ENCODE measurements at places on chromosomes 16 and 17. TPM values are rescaled to one million over a fixed set of nuclear protein-coding genes. Genes with fewer than 3 reads are reported as not detected.

- DNase-seq: no peak
Measured at GRCh38 chr16:58882292-58882691, 148.2 kb upstream of the GOT2 start.

Gene CDH15
- total RNA-seq: 0.17 TPM

GRCh38 chr17:60094754-60095153 is 16.0 kb upstream of the HEATR6 start:
- no peak for DNase-seq

- peak; percentile 62 for DNase-seq
Measured at GRCh38 chr17:11551442-11551841, 46.8 kb upstream of the DNAH9 start.

Gene SLC12A3
- total RNA-seq: not detected

Gene SUPT4H1
- total RNA-seq: 47.0 TPM

Gene TMEM114
- not detected for total RNA-seq

GRCh38 chr17:28944862-28945741 is 6.2 kb downstream of the PHF12 start:
- DNase-seq: no peak

DNA sequence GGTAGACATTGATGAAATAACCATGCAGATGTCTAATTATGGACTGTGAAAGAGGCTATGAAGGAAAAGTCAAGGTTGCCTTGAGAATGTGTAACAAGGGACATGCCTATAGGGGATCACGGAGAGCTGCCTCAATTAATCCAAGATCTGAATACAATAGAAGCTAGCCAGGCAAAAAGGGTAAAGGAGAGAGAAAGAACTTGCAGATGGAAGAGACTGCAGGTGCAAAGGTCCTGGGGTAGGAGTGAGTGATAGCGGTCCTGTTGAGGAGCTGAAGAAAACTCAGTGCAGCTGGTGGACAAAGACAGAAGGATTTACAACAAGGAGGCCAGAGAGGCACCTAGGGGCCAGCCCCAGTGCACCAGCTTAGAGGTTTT is 15.9 kb upstream of the TNS4 start:
- DNase-seq: no peak

- DNase-seq: no peak
Measured at GRCh38 chr16:17526956-17527937, 56.5 kb upstream of the XYLT1 start.

Gene ZP2
- total RNA-seq: not detected

Gene HELZ
- total RNA-seq: 62.3 TPM

DNA sequence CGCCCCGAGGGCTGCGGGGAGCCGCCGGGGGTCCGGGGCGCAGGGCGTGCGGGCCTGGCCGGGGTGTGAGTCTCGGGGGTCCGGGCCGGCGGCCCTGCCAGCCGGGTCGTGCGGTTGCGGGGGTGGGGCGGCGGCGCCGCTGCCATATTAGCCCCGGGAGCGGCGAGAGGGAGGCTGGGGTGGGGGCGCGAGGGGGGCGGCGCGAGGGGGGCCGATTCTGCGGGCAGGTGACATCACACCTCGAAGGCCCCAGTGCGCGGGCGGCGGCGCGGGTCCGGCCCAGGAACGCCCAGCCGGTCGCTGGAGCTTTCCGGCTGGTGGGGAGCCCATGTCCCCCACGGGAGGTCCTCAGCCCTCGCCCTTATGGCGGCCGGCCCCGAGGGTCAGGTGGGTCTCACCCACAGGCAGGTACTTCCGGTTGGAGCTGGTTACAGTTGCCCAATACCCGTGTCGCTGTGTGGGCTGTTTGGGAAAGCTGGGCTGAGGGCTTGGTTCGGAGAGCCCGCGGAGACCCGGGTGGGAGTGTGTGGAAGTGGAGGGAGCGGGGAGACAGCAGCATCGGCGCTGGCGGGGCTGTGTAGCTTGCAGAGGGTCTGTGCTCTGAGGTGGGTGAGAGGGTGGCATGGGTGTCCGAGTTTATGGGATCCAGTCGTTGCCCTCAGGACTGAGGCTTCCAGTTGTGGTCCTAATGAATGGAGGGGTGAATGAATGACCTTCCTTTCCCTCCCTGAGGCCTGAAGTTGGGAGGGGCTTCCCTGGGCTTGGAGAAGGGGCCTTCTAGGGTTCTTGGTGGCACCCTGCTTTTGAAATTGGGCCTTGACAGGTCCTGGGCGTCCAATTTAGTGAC is 804 bp downstream of the ATP6V0C start:
- DNase-seq: no peak

DNA sequence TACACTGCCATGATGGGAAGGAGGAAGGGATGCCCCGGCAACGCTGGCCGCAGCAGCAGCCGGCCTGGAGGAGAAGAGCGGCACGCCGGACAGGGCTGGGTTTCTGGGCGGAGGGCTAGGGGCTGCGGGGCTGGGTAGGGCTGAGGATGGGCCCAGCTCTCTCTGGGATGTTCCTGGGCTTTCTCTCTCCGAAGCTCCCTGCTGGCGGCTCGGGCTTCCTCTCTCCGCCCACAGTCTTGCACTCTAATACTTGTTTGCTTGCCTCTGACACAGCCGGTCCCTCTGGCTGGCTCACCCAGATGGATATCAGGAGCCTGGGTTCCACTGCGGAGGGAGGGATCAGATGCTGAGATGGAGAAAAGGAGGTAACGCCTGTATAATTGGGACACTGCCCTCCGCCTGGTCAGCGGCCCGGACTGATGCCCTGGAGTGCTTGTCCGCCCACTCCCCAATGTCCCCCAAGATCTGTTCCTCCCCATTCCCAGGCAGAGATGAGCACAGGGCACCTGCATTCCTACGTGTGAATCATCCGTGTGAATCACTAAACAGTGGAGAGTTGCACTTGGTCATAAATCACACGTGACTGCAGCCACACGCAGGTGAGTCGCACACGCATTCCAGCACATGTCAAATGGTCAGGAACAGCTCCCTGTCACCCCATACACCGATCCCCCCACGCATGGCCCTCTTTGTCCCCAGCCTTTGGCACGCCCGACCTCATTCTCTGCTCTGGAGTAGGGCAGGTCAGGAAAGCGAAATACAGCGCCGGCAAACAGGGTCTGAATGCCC is at the start of gene ALOXE3:
TSS of gene ALOXE3 (minus strand) at position 535 of the 789 bp plus-strand sequence. CDS start at position 11, 524 bp downstream.
- no peak for DNase-seq

DNA sequence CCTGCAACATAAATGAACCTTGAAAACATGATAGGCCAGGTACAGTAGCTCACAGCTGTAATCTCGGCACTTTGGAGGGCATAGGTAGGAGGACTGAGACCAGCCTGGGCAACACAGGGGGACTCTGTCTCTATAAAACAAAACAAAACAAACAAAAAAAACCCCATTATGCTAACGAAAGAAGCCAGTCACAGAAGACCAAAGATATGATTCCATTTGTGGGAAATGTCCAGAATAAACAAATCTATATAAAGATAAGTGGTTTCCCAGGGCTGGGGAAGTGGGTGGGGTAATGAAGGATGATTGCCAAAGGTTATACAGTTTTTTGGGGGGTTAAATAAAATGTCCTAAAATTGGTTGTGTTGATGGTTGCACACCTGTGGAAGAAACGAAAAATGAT is 36.5 kb upstream of the SIAH1 start:
- no peak for DNase-seq

GRCh38 chr16:27461483-27462171 is 59.7 kb downstream of the IL21R start:
- no peak for DNase-seq

Gene STAT3
- 185 TPM for total RNA-seq

- no peak for DNase-seq
Measured at GRCh38 chr16:10876799-10877341, at the start of gene CIITA. TSS of gene CIITA (plus strand) at chr16:10877202. CDS start at chr16:10877331, 129 bp downstream.

DNA sequence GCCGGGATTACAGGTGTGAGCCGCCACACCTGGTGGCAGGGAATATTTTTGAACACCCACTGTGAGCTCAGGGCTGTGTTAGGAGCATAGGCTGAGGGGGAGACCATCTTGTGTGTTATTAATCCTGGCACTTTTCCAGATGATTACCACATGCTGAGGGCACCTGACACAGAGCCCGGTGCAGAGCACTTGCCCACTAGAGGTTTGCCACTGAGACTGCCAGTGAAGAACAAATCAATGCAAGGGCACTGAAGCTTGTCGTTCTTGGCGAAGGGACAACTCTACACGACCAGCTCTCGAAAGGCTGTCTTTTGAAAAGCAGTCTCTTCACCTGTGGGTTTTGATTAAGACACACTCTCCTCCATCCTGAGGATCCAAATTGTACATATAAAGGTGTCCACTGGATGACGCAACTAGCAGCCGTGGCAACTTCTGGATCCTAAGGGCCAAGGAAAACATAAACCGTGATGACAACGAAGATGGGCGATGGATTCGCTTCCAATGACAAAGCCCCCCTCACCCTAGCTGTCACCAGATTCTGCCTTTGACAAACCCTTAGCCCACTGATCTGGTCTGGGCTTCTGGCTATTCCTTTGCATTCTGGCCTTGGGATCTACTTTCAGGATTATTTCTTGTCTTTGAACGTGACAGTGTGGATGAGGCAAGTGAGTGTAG is 28.7 kb downstream of the WIPI1 start:
- no peak for DNase-seq

Gene KRTAP2-3
- not detected for total RNA-seq

DNA sequence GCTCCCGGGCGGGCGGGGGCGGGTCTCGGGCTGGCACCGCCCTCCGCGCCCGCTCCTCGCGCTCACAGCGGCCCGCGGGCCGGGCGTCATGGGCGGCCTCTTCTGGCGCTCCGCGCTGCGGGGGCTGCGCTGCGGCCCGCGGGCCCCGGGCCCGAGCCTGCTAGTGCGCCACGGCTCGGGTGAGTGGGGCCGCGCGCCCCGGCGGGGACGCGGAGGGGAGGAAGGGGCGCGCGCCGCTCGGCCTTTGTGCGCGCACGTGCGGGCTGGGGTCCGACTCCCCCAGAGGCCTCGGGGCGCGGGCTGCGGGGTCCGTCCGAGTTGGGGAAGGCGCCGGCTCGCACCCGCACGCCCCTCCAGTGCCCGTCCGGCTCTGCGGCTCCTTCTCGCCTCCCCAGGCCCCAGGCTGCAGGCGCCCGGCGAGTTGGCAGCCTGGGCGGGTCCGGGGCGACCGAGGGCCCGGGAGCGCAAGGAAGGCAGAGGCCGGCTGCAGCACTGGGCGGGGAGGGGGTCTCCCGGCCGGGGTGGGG is at the start of gene NME4:
TSS of gene NME4 (plus strand) at position 65 of the 527 bp plus-strand sequence. CDS start at position 89, 24 bp downstream.
- no peak for DNase-seq

DNA sequence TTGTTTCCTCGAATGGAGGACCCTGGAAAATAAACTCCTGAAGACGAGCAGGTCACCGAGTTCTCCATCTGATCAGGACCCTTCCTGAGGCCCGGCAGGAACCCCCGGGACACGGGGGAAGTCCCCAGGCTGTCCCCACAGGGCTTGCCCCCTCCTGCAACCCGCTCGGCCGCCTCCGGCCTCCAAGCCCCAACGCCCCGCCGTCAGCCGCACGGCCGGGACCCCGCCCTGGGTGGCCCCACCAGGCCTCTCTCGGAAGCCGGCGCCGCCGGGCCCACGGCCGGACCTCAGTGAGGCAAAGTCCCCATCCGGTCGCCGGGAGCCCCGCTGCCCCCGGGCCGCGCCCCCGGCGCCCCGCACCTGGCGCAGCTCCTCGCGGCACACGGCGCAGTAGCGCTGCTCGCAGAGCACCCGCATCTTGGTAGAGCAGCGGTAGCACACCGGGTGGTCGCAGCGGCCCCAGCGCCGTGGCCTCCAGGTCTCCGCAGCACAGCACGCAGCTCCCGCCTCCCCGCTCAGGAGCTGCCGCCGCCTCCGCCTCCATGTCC is 383 bp downstream of the ZNF598 start:
- DNase-seq: no peak

- DNase-seq: no peak
Measured at GRCh38 chr16:6193718-6194117, 1096.1 kb upstream of the EEF2KMT start.

Gene PRKCB
- total RNA-seq: 7.1 TPM

- peak; percentile 70 for DNase-seq
Measured at GRCh38 chr16:57352636-57353047, 5.9 kb upstream of the CCL22 start.

- DNase-seq: no peak
Measured at GRCh38 chr17:72446525-72447250, 325.9 kb downstream of the SOX9 start.

GRCh38 chr17:80960797-80961452 is 30.7 kb upstream of the CHMP6 start:
- DNase-seq: no peak

- no peak for DNase-seq
Measured at GRCh38 chr16:2829501-2830354, at the start of gene ZG16B. TSS of gene ZG16B (plus strand) at chr16:2830303. CDS start at chr16:2830442, 139 bp downstream.

DNA sequence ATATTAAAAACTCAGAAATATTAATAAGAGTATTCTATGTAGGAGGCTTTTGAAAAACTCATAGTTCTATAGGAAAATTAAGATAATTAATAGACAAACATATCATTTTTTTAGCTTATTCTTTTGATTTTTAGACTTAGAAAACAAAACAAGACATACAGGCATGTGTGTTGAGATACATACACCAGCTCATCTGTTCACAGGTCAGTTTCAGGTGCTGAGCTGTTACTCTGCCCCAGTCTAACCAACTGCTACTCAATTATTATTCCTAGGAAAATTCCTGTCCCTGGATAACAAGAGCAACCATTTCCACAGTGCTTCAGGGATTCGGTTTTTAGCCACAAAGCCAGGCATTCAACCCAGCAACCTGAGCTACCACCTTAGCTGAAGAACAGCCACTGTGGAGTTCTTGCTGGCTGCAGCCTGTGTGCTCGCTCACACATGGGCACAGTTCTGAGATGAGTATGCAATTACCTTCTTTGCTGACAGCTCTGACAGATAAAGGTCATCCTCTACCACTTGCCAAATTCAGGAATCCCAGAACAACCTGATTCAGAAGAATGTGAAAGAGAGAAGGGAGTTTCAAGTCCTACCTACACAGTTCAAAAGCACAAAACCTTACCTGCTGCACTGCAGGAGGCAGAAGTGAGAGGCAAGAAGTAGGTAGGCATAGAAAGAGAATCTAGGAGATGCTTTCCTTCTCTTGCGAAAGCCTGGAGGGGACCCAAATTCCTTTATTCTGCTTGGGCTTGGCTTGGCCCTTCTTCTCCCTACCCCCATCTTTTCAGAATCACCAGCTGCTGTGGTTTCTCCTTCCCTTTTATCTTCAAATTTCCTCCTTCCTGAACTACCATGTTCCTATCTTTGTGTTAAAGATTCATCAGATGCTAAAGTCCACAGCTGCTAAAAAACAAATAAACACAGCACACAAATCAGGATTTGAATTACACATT is 62.7 kb downstream of the TEX2 start:
- no peak for DNase-seq

GRCh38 chr17:47703191-47703591 is 9.2 kb downstream of the TBKBP1 start:
- no peak for DNase-seq

DNA sequence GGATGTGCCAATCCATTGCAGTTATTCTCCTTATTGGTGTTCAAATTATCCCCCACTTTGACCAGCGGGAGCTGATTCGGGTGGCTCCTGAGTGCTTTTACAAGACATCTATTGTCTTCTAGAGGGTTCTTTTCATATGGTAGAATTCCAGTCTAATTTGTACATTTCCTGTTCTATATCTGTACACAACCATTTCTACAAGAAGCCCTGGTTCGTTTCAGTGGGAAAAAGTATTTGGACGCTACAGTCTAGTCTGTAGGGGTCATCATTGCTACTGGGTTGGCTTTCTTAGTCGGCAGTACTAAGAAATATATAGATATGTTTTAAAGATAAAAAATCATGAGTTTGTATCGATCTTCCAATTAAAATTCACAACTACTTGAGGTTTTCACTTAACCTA is 262.6 kb downstream of the MAP2K6 start:
- no peak for DNase-seq

- no peak for DNase-seq
Measured at GRCh38 chr16:89322321-89323119, 105.0 kb downstream of the ZNF778 start.
